CD4-positive, alpha-beta memory T cell (primary cell): ENCODE measurements at places on chromosomes 5 and 9.

GRCh38 chr5:162995568-162995967, 441.8 kb upstream of the CCNG1 start:
- DNase-seq, result no peak

GRCh38 chr5:39376293-39376714, 12.0 kb upstream of the C9 start:
- DNase-seq, result peak; percentile 37

GRCh38 chr5:173680660-173681242, 64.3 kb upstream of the BOD1 start:
- no peak for DNase-seq

- no peak for DNase-seq
Observed at GRCh38 chr9:113143432-113144227, 7.2 kb upstream of the SLC31A2 start.

DNA sequence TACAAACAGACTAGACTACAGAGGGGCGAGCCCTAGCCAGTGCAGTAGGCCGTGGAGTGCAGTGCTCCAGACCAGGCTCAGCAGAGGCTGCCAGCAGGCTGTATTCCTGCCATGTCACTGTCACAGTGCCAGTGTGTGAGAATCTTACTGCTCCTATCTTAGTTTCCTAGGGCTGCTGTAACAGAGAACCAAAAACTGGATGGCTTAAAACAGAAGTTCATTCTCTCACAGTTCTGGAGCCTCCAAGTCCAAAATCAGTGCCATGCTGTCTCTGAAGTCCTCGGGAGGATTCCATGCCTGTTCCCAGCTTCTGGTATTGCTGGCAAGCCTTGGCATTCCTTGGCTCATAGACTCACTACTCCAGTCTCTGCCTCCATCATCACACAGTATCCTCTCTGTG, 75.0 kb upstream of the SAP30L start:
- DNase-seq, result no peak

DNA sequence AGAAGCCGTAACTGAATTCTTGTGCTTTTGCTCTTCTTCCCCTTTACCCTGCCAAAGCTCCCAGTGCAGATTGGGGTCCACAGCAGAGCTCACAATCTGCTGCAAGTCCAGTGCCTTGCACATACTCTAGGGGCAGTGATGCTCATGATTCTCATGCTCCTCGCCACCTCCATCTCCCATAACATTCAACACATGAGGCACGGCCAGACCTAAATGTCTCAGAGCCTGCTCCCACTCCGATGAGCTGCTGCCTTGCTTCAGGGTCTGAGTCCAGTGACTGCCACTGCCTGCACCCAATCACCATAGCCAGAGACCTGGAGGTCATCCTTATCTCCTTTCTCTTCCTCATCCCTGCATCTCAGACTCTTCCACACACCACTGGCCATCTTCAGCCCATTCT, 10.5 kb downstream of the CSF1R start:
- DNase-seq, result no peak
